ENCODE measurements at places on chromosomes 3 and 15.
A peak's percentile ranks its signal among the peaks of the same experiment; 100 is the strongest.

GRCh38 chr15:89781055-89781454 lies 4.9 kb downstream of the MESP2 start:
- DNase-seq, result peak; percentile 18

DNA sequence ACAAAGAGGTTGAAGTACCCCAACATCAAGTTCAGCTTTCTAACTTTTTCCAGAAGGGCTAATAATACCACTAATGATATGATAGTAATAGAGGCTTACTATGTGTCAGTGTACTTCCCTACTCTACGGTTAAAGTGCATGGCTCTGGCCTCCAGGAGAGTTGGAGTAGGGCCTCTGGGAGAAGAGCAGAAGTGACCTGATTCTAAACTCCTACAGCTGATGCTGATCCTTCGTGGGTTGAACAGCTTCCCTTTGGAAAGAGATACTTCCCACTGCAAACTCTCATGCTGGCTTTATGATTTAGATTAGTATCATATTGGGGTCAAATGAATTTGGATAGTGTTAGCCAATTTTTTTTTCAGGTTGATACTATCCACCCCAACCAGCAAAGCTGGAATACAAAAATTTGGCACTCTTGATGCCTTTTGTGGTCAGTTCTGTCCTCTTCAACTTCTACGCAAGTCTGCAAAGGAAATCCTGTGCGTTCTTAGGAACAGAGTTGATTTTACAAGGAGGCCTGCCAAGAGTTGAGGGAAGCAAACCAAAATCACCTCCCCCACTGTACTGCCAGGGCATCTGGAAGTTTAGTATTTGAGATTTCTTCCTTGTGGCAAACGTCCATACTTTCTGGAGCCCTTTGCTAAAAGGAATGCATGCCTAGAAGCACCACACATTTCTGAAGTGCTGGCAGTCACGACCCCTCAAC lies 17.8 kb downstream of the TMEM212 start:
- DNase-seq, result no peak

DNA sequence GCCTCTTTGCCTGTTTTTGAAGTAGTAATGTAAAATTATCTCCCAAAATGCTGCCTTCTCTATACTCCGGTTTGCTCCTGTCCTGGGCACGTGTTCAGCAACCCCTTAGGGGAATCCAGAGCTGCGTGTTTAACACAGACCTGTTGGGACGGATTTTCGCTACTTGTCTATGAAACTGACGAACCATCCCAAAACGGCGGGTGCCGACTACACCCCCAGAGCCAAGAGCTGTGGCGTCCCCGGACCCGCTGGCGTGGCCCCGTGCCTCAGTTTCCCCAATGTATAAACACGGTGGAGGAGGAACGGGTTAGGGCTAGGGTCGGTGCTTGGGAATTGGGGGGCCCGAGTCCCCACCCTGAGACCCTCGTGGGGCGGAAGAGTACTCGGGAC lies 473 bp downstream of the FHIT start:
- peak; percentile 24 for DNase-seq

GRCh38 chr15:32099956-32100684 lies 69.8 kb downstream of the CHRNA7 start:
- no peak for DNase-seq

GRCh38 chr3:40871394-40871793 lies 327.9 kb upstream of the CTNNB1 start:
- no peak for DNase-seq

DNA sequence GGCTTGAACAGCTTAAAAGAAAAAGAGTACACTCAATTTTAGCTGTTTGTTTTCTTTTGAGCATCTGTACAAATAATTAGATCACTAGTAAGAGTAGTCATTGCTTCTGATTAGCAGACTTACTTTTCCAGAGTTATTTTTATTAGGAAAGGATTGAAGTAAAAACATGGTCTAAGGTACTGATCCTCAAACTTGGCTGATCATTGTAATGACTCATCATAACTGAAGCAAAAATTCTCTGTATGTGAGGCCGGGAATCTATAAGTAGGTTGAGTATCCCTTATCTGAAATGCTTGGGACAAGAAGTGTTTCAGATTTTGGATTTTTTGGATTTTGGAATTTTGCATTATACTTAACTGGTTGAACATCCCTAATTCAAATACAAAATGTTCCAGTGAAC lies 12.4 kb downstream of the NMD3 start:
- DNase-seq, result no peak

GRCh38 chr15:44811337-44811736 lies 75.0 kb downstream of the TRIM69 start:
- no peak for DNase-seq

GRCh38 chr15:95845862-95846515 lies 484.5 kb upstream of the NR2F2 start:
- DNase-seq, result no peak

DNA sequence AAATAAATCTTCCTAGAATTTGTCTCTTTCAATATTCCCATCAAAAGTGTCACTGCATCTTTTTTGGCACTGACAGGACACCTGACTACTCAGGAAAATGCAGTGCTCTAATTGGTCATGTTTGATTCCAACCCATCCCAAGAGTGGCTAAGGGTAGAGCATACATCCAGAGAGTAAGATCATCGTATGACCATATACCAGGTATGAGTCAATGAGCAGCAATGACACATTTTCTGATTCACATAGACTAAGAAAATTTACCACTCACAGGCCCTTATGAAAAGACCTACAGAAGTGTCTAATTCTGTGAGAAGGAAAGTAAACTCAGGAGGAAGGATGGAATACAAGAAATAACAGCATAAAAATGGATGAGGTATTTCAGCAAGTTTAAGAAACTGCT lies 434.2 kb downstream of the ZIC1 start:
- no peak for DNase-seq

DNA sequence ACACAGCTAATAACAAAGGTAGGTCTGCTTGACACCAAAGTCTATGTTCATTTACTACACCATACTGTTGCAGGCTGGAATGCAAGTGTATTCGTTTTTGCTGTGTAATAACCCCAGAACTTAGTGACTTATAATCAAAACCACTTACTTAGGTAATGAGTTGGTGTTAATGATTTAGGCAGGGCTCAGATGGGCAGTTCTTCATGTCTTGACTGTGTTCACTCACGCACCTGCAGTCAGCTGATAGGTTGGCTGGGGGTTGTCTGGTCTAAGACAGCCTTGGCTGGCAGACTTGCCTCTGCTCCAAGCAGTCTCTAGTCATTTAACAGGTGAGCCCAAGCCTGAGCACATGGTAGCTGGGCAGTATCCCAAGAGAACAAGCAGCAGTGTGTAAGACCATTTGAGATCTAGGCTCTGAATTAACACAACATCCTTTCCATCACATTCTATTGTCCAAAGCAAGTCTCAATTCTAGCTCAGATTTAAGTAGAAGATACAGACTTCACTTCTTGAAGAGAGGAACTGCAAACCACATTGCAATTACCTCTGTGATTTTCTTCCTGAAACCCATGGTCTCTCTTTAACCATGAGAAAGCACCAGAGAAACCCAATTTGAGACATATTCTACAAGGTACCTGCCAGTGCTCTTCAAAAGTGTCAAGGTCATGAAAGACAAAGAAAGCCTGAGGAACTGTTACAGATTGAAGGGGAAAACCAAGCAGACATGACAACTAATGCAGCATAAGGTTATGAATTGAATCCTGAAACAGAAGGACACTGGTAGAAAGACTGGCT lies 13.3 kb upstream of the DCLK3 start:
- DNase-seq, result no peak

- no peak for DNase-seq
Measured at GRCh38 chr3:184236033-184236410, 6.6 kb downstream of the VWA5B2 start.

- DNase-seq, result no peak
Measured at GRCh38 chr15:74783072-74783807, 1.4 kb downstream of the CSK start.

DNA sequence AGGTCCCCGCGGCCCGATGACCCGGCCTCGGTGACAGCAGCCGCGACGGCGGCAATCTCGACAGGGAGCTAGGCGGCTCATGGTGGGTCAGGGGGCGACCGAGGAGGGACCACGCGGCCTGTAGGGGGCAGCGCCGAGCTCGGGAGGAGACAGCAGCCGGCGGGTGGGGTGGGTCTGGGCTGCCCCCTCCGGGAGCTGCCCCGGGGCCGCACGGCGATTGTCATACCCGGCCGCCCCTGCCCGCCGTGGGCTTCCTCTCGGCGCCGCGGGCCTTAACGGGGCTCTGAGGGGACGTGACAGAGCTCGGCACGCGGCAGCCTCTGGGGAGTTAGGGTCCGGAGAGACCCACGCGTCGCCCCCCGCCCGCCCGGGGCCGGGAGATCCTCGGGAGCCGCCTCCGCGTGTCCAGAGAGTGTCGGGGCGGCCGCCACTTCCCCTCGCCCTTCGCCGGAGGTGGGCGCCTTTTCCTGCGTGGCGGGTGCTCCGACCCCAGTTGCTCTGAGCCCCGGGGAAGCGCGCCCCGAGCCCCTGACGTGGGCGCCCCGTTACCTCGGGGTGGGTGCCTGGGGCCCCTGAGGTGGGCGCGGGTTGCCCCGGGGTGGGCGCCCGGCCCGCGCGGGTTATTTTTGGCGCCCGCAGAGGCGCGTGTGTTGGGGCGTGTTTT lies 539 bp upstream of the PLCL2 start:
- peak; percentile 46 for DNase-seq

GRCh38 chr15:57500979-57501576 lies 90.6 kb upstream of the MYZAP start:
- no peak for DNase-seq

Measured in stimulated activated CD4-positive, alpha-beta T cell treated with anti-CD3 and anti-CD28 coated beads, Interleukin-12 subunit alpha, Interleukin-12 subunit beta, amount 100 ng/mL, for 24 hours (primary cell).